ENCODE measurements at places on chromosomes 6 and 20.

DNA sequence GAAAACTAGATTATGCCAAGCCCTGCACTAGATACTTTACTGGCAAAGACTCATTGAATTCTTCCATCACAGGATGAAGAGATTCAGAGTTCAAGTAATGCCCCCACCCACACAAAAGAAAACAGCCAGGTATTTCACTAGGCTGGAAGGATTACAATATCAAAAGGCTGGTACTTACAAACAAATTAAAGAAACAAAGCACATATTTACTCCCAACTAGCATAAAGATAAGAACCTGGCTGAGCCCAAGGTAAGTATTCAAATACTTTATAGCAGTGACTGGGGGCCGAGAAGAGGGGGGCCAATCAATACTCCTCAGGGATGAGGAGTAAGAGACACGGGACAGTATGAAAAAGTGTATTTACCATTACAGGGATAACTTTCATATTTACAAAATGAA is 3.7 kb downstream of the ACOT8 start:
- no peak for DNase-seq

DNA sequence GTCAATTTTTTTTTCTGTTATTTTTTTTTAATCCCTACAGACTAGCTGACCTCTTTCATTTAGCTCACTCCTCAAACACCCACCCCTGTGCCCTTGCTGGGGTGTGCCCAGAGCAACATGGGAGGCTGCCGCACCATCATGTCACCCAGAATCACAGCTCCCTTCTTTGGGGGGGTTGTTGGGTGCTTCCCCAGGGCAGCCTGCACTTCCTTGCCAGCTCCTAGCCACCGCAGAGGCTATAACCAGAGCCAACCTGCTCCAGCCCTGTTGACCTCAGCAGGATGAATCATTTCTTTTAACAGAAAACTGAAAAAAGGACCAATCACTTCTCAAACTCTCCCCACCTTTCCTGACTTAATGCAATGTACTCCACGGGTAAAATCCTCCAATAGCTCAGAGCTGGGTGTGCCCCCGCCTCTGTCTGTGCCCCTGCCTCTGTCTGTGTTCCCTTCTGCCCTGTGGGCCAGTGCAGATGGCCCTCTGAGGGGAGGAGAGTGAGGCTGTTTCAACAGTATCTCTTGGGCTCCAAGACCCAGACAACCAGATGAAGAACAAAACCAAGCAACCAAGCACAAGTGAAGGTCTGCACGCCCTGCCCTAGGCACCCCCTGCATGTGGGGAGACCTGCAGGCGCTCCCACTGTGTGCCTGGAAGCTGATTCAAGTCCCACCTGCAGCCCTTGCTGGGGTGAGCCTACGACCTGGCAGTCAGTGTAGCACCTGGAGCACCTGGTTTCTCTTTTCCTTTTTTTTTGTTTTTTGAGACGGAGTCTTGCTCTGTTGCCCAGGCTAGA is 67.7 kb downstream of the PYGB start:
- DNase-seq: peak; percentile 60

GRCh38 chr6:82995066-82995465 is 70.6 kb downstream of the UBE3D start:
- DNase-seq: no peak

DNA sequence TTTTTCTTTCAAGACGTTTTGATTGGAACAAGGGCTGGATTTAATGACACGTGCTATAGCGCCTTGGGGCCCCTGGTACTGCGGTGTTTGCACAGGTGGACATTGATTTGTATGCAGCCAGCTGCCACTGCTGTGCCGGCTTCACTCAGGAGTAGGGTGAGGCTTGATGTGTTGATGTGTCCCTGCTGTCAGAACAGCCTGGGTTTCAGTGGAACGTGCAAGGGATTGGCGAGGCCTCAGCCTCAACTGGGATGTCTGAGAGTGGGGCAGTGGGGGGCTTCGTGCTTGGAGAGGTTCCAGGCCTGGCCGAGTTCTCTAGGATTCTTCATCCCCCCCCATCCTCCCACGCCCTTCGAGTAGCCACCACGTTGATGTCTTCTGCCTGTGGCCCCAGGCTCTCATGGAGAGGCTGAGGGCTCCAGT is 23.0 kb downstream of the PYGB start:
- DNase-seq: no peak

- DNase-seq: peak; percentile 69
These were observed 13.4 kb upstream of the FOXC1 start for GRCh38 chr6:1596088-1596852.

DNA sequence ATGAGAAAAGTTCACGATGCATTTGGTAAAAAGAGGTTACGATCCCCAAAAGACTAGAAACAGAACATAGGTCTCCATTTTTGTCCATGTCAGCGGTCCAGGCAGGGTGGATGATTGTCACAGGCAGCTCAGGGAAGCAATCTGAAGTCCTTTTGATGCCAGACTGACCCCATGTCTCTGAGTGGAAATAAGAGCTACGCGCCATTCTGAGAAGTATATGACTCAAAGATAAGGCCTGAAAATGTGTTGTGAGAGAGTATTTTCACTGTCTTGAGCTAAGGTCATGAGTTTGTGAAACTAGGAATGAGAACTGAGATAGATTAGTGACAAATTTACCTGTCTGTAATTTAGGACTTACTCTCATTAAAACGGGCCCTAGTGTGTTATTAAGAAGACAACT is 69.5 kb downstream of the LYRM4 start:
- no peak for DNase-seq

- no peak for DNase-seq
These were observed 13.0 kb downstream of the RPL10A start for GRCh38 chr6:35481226-35481625.

DNA sequence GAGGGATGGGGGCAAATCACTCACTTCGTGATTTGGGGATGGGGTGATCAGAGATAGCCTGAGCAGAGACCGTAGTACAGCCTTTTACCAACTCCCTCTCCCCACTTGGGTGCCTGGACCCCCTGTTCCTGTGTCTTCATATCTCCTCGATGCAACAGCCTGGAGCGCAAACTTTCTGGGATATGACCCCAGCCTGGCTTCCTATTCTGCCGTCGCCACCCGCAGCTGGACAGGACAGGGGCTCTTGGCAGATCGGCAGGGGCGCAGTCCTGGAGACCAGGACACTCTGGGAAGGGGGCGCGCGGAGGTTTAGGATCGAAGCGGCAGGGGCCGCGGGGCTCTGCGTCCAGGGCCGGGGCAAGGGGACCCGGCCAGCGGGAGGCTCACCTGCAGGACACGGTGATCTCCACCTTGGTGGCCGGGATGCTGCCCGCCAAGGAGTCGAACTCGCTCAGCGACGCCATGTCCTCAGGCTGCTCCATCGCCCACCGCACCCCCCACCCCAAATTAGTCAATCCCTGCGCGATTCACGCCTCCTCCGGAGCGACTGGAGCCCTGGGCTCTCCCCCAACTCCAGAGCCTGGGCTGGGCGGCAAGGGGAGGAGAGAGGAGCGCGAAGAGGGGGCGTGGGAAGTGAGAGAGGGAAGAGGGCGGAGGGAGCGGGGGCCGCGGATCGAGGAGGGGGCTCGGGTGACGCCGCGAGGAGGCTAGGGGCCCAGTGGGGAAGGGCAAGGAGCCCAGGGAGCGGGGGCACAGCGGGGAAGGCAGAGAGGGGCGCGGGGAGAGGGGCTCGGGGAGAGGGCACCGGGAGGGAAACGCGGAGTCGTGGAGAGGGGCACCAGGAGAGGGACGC is at the start of gene CPNE5:
CPNE5 (minus strand) TSS at position 549 of the 853 bp plus-strand sequence; CDS start at position 482, 67 bp downstream.
- DNase-seq: peak; percentile 47

DNA sequence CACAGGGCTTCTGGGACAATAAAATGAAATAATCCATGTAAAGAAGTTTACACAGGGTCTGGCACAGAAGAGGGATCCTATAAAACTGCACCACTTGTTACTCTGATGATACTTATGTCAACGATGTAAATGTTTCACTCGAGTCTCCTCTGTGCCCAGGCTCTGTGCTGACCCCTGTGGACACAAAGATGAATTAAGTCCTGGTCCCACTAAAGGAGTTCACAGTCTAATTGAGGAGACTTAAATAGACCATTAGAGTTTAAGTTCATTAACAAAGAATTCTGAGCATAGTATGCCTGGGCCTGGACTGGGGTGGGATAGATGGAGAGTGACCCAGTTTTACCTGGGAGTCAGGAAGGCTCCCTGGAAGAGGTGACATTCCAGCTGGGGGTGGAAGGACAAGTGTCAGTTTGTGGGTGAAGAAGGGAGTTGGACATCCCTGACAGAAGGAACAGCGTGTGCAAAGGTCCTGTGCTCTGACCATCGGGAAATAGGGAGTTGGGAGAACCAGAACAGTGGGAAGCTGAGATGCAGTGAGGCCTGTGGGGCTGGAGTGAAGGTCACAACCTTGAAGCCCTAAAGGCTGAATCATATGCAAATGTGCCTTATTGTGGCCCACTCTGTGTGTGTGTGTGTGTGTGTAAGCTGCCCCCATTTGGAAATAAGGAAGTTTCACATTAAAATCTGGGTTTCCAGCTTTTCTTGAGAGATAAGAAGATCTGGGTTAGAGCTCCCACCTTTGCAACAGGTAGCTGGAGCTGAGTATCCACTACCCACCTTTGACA is 1.1 kb downstream of the OCSTAMP start:
- no peak for DNase-seq

GRCh38 chr6:36822506-36823269 is 16.6 kb downstream of the CPNE5 start:
- DNase-seq: no peak

DNA sequence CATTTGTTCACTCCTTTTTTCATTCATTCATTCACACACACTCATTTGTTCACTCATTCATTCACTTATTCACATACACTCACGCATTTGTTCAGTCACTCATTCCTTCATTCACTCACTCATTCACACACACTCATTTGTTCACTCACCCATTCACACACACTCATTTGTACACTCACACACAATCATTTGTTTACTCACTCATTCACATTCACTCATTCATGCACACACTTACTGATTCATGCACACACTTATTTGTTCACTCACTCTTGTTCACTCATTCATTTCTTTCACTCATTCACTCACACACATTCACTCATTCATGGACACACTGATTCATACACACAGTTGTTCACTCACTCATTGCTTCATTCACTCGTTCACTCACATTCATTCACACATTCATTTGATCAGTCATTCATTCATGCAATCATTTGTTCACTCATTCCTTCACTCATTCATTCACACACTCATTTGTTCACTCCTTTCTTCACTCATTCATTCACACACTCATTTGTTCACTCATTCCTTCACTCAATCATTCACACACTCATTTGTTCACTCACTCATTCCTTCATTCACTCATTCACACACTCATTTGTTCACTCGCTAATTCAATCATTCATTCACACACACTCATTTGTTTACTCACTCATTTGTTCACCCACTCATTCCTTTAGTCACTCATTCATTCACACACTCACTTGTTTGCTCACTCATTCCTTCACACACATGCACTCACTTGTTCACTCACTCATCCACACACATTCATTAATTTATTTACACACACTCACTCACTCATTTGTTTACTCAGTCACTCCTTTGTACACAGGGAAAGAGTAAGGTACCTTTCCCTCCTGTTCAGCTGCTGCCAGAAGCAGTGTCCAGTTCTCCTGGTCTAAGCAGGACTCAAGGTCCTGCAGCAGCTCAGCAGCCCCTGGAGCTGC is 50.7 kb upstream of the BHLHE23 start:
- DNase-seq: no peak

DNA sequence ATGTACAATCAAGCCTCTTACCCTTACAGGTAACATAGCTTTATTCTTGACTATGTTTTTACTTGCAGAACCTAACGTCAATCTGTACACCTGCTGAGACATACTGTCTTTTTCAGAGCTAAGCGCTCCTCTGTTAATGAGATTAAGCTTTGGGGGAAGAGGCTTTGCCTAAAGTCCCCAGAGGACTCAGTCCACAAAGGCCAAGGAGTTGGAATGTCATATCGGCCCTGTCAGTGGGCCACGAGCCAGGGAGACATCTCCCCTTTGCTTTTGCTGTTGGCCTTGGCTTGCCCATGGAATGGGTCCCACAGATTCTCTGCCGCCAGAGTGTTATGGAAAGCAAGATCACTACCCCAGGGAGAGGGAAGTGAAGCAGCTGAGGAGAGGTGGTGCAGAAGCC is 64.1 kb upstream of the SOX4 start:
- no peak for DNase-seq

DNA sequence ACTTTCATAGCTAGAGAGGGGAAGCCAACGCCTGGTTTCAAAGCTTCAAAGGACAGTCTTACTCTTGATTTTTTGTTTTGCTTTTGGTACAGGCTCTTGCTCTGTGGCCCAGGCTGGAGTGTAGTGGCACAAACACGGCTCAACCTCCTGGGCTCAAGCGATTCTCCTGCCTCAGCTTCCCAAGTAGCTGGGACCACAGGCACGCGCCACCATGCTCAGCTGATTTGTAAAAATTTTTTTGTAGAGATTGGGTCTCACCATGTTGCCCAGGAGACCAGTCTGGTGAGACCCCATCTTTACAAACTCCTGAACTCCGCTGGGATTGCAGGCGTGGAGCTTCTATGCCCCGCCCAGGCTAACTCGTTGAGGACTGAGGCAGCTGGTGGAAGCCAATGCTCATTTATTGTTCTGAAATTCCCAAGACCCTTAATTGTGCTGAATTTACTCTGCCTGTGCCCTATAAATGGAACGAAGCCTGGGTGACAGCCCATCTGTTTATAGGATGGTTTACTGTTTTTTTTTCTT is 18.0 kb downstream of the SRSF3 start:
- DNase-seq: no peak

DNA sequence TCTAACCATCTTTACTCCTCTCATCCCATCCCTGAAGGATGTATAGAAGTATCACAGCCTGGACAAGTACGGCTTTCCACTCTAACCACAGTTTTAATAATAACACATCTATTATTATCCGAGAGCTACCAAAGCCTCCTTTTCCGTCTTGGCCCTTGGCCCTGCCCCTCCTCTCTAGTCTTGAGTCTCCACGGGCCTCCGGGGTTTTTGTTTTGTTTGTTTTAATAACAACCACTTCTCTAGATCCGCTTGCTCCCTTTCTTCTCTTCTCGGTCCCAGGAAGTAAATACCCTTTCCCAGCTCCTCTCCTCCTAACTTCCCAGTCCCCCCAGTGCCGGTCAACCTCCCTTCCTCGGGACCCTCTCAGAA is 661 bp downstream of the LCA5 start:
- DNase-seq: peak; percentile 8

DNA sequence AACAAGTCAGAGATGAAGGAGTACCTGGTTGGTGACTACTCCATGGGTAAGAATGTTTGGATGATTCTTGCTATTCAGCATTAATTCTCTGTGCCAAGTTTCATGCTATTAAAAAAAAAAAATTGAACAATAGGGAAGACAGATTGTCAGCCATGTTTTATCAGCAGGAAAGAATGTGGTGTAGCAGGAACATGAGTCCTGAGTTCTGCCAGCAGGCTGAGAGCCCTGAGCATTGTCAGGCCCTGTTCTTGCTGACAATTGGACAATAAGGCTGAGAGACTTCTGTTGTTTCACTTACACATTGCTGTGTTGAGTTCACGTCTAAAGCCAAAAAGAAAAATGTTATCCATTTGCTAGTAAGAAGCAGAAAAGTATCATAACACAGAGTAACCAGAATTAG is 70.4 kb upstream of the SMIM28 start:
- no peak for DNase-seq
